ENCODE measurements at places on chromosomes 1 and 21. TPM values are rescaled to one million over a fixed set of nuclear protein-coding genes. Genes with fewer than 3 reads are reported as not detected.

GRCh38 chr1:228471762-228472398 lies 15.3 kb upstream of the RNF187 start:
- no peaks in the 10 kb centered on the region for H3K36me3 ChIP-seq
- no peak for DNase-seq
- H3K4me3 ChIP-seq: no peak overlapping the region
- H3K4me1 ChIP-seq: no peaks in the 10 kb centered on the region

- no peak overlapping the region for H3K4me3 ChIP-seq
- H3K4me1 ChIP-seq: no peaks in the 10 kb centered on the region
- H3K27me3 ChIP-seq: peaks cover 2% of the 10 kb centered on the region
- no peak for DNase-seq
- no peak overlapping the region for H3K27ac ChIP-seq
Measured at GRCh38 chr1:98538106-98538505, 123.4 kb upstream of the SNX7 start.

GRCh38 chr1:118404024-118404423 lies 219.0 kb upstream of the SPAG17 start:
- H3K4me3 ChIP-seq: no peak overlapping the region
- no peaks in the 10 kb centered on the region for H3K27me3 ChIP-seq
- no peak for DNase-seq
- H3K27ac ChIP-seq: no peak overlapping the region
- no peaks in the 10 kb centered on the region for H3K36me3 ChIP-seq

Gene PRRC2C
- total RNA-seq: 225 TPM

DNA sequence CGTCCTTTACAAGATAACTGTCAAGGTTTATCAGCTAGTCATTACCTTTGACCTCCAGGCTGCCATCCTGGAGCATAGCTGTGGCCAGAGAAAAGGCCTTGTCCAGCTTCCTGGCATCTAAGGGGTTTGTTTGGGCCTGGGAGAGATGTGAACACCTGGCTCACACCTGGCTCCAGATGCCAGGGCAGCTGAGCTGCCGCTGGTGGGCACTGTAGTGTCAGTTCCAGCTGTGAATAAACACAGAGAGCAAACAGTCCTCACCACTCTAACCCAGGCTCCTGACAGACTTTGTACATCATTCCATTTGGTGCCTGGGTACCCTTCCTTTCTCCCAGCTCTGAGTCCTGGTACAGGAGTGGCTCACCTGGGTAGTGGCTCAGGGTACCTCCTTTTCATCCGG lies 14.3 kb upstream of the KCNA10 start:
- DNase-seq: no peak
- no peak overlapping the region for H3K27ac ChIP-seq
- no peak overlapping the region for H3K4me3 ChIP-seq
- H3K4me1 ChIP-seq: no peaks in the 10 kb centered on the region

Gene B3GALT2
- 5.8 TPM for total RNA-seq

Gene RASSF5
- total RNA-seq: 6.8 TPM

DNA sequence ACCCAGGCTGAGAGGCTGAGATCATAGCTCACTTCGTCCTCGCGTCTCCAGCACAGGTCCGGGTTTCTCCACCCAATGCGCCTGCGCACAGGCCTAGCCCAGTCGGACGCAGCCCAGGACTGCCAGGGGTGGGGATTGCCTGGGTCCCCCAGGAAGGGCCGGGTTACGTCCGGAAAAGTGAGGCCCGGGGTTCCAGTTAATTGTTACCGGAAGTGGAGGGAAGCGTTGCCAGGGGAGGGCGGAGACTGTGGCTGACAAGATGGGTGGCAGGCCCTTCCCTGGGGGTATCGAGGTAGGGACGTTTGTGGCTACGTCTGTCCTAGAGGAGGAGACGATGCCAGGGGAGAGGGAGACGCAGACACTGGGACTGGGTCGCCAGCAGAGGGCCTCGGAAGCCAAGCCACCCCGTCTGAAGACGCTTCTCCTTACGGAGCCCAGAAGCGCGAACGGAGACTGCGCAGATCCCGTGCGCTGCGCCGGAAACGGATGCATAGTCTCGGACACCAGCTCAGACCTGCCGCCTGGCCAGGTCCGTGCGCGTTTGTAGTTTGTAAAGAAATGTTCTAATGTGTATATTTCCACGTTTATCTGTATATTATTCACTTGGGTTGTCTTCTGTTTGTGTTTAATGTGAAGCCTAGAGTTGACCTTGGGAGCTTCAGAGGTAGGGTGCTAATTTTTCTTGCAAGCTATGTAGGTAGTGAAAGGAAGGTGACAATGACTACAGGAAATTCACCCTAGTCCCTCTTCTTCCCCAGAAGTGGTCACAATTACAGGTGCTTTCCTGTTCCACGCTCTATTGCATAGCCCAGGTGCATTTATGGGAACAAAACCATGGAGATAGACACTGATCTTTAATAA lies 7.3 kb downstream of the RSRP1 start:
- H3K27ac ChIP-seq: peak overlapping the region; percentile 98
- peak overlapping the region; percentile 84 for H3K4me3 ChIP-seq
- peak; percentile 88 for DNase-seq
- peaks cover 17% of the 10 kb centered on the region for H3K4me1 ChIP-seq

GRCh38 chr1:9009438-9010370 lies 16.5 kb downstream of the SLC2A7 start:
- H3K27ac ChIP-seq: no peak overlapping the region
- H3K4me3 ChIP-seq: no peak overlapping the region
- H3K27me3 ChIP-seq: peaks cover 3% of the 10 kb centered on the region
- DNase-seq: no peak
- H3K36me3 ChIP-seq: no peaks in the 10 kb centered on the region

Gene HSPB7
- total RNA-seq: 6.3 TPM

GRCh38 chr1:30817077-30817438 lies 59.5 kb upstream of the LAPTM5 start:
- no peak for DNase-seq
- H3K4me3 ChIP-seq: no peak overlapping the region
- peaks cover 22% of the 10 kb centered on the region for H3K4me1 ChIP-seq
- H3K36me3 ChIP-seq: no peaks in the 10 kb centered on the region
- no peak overlapping the region for H3K27ac ChIP-seq

DNA sequence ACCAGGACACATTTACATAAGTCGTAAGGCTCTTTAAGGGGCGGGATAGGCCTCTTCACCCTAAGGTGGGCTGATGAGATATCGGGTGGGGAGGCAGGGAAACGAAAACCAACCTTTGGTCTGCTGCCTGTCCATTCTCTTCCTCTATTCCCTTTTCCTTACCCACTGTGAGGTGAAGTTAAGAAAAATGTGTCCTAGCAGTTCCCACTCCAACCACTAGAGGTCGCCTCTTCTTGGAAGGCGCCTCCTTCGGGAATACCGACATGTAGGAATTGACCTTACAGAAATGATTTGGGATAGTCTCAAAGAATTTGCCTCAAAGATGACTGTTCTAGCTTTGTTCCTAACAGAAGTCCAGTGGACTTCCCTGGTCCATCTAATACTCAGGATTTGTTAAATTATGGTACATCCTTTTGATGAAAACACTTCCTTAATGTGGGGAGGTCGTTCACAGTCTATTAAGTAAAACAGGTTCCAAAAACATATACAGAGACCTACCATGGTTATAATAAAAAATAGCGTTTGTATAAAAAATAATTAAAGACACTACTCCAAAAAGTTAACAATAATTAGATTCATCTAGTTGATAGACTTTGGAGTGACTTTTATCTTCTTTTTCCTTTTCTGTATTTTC lies 14.1 kb downstream of the AZIN2 start:
- DNase-seq: no peak
- peaks cover 3% of the 10 kb centered on the region for H3K36me3 ChIP-seq
- H3K27me3 ChIP-seq: no peaks in the 10 kb centered on the region
- no peak overlapping the region for H3K27ac ChIP-seq
- H3K4me1 ChIP-seq: peaks cover 10% of the 10 kb centered on the region

Gene SPRR2D
- not detected for total RNA-seq

GRCh38 chr1:110556471-110556807 lies 37.5 kb upstream of the KCNA10 start:
- no peaks in the 10 kb centered on the region for H3K36me3 ChIP-seq
- DNase-seq: no peak
- no peaks in the 10 kb centered on the region for H3K4me1 ChIP-seq
- peaks cover 96% of the 10 kb centered on the region for H3K27me3 ChIP-seq
- no peak overlapping the region for H3K4me3 ChIP-seq

Gene RGS1
- total RNA-seq: not detected

- no peak overlapping the region for H3K27ac ChIP-seq
- no peak for DNase-seq
- no peak overlapping the region for H3K4me3 ChIP-seq
- peaks cover 35% of the 10 kb centered on the region for H3K27me3 ChIP-seq
- H3K4me1 ChIP-seq: no peaks in the 10 kb centered on the region
Measured at GRCh38 chr1:205407970-205408369, 13.9 kb downstream of the LEMD1 start.

Gene VAV3
- 3.2 TPM for total RNA-seq

Gene SLC1A7
- total RNA-seq: not detected

DNA sequence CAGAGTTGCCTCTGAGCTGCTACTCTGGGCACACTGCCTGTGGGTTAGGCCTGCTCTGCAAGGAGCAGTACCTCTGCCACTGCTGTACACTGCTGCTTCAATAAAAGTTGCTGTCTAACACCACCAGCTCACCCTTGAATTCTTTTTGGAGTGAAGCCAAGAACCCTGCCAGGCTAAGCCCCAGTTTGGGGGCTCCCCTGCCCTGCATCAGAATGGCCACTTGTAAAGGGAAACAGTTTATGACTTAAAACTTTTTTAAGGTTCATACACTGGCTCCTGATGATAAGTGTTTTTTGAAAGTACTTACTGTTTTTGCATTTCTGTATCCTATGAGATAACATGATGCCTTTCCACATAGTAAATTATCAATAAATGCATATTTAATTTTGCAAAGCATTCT lies 310.0 kb downstream of the LMO4 start:
- no peak for DNase-seq
- peaks cover 41% of the 10 kb centered on the region for H3K4me1 ChIP-seq
- no peak overlapping the region for H3K27ac ChIP-seq

Gene RHBDL2
- total RNA-seq: not detected

GRCh38 chr1:176858433-176858916 lies 306.0 kb downstream of the ASTN1 start:
- peaks cover 2% of the 10 kb centered on the region for H3K27me3 ChIP-seq
- DNase-seq: no peak
- peaks cover 4% of the 10 kb centered on the region for H3K4me1 ChIP-seq
- H3K27ac ChIP-seq: no peak overlapping the region
- H3K36me3 ChIP-seq: no peaks in the 10 kb centered on the region

DNA sequence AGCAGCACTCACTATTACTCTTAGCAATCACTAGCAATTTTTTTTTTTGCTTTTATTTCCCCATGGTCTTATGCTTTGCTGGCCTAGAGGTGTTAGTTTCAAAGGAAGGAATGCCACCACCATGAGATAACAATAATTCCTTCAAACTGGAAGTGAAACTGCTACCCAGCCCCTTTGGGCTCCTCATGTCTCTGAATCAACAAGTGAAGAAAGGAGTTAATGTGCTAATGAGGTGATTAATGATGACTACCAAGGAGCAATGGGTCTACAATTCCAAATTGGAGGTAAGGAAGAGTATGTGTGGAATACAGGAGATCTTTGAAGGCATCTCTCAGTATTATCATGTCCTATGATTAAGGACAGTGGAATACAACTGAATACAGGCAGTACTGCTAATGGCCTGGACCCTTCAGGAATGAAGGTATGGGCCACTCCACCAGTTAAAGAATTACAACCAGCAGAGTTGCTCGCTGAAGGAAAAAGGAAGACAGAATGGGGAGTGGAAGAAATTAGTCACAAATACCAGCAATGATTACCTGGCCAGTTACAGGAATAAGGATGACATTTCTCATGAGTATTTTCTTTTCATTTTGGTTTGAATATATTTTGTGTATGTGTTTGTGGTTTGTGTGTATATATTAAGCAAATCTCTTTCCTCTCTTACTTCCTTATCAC lies 652.9 kb downstream of the ADGRL2 start:
- peaks cover 7% of the 10 kb centered on the region for H3K36me3 ChIP-seq
- no peak overlapping the region for H3K4me3 ChIP-seq
- H3K4me1 ChIP-seq: peaks cover 10% of the 10 kb centered on the region
- no peak for DNase-seq
- H3K27ac ChIP-seq: no peak overlapping the region
- H3K27me3 ChIP-seq: no peaks in the 10 kb centered on the region

DNA sequence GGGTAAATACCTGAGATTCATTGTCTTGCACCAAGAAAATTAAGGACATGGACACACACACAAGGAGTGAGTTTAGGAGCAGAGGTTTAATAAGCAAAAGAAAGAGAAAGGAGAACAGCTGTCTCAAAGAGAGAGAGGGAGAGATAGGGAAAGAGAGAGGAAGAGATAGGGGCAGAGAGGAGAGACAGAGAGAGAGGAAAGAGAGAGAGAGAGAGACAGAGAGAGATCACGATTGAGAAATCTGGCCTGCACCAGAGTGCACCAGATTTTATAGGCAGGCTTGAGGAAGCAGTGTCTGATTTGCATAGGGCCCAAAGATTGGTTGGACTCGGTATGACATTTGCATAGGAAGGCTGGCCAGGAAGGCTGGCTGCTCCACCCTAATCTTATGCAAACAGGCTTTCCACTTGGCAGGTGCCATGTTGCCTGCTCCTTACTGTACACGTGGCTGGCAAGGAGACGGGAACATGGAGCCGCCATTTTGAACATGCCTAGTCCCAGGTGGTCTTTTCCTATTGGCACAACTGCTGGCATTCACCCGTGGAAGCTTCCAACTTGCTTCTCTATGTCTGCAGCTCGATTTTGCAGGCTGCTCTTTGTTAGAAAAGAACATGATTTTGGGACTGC lies 419.9 kb downstream of the ZP4 start:
- H3K27me3 ChIP-seq: no peaks in the 10 kb centered on the region
- DNase-seq: no peak
- H3K36me3 ChIP-seq: no peaks in the 10 kb centered on the region
- no peaks in the 10 kb centered on the region for H3K4me1 ChIP-seq
- H3K4me3 ChIP-seq: no peak overlapping the region

DNA sequence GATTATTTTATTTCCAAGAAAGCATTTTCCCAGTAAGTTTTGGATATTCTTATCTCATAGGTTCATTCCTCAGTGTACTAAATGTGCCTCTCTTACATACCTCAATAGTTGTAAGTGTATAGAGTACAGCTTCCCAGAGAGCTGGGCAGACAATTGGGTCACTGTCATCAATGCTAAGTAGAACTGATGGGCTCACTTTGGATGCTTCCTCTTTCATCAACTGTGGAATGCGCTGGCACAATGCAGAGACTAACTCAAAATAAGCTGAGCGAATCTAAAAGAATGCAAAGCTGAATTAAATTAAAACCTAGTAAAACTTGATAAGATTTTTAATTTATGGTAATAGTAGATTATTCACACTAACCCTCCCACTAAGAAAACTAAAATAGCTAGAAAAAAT lies 21.5 kb downstream of the LTN1 start:
- H3K4me1 ChIP-seq: no peaks in the 10 kb centered on the region
- no peak for DNase-seq
- H3K36me3 ChIP-seq: peaks cover 46% of the 10 kb centered on the region
- H3K27me3 ChIP-seq: no peaks in the 10 kb centered on the region
- no peak overlapping the region for H3K27ac ChIP-seq

- no peak overlapping the region for H3K4me3 ChIP-seq
- no peak overlapping the region for H3K27ac ChIP-seq
- DNase-seq: no peak
Measured at GRCh38 chr1:198467907-198468306, 72.6 kb downstream of the ATP6V1G3 start.

Gene IFNLR1
- total RNA-seq: 13.0 TPM

Gene TCHH
- total RNA-seq: not detected

Data from mesothelial cell of epicardium (in vitro differentiated cells).